EL (cell line): ENCODE measurements at places on chromosomes 6 and 20.

GRCh38 chr6:121848523-121849255, 413.2 kb downstream of the GJA1 start:
- DNase-seq = no peak

DNA sequence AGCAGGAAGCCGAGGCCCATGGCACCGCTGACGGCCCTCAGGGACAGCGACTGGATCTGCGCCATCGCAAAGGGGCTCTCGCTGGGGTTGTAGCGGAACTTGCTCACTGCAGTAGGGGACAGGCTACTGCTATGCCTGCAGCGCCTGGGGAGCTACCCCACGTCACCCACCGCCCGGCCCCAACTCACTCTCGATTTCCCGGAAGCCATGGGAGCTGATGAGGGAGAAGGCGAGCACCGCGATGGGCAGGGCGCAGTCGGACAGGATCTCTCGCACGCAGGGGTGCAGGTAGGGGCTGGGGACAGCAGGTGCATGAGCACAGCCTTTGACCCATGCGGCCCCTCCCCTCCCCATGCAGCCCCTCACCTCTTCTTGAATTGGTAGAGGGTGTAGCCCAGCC, 9.8 kb downstream of the SLC4A11 start:
- no peak for DNase-seq

- no peak for DNase-seq
Measured at GRCh38 chr6:46629691-46630090, 22.9 kb downstream of the CYP39A1 start.

DNA sequence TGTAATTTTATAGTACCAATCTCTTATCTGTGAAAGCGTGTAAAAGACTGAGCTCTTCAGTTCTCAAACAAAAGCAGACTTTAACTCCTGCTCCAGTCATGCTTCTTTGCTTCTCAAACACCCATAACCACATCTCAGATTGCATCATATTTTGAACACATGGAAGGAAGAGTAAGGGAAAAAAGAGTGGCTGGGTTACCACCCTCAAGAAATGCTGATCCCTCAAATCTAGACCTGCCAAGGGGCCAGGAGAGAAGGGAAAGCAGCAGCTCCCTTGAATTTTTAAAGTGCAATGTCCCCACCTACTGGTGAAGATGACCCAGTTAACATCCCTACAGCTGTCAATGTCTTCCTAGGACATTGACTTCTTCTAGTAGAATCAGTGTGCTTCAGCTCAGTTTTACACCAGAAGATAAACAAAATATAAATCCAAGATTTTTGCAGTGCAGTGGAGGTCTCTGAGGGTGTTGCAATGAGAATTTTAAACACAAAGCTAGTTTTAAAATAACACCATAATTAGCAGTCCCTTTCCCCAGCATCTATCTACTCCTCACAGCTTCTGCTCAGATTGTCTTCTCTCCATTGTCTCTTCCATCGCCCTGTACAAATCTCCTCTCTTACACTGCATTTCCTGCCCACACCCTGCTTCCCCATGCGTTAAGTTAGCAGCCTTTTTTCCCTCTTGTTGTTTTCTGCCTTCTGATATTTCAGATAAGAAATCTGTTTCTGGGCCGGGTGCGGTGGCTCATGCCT, 22.6 kb upstream of the HLA-DQB2 start:
- peak; percentile 59 for DNase-seq

- DNase-seq = no peak
Measured at GRCh38 chr6:112160745-112161144, 73.4 kb downstream of the FAM229B start.

GRCh38 chr20:10792291-10792690, 118.5 kb upstream of the JAG1 start:
- peak; percentile 6 for DNase-seq

- no peak for DNase-seq
Measured at GRCh38 chr20:6750438-6750837, 17.0 kb upstream of the BMP2 start.

- peak; percentile 22 for DNase-seq
Measured at GRCh38 chr20:52191916-52192718, 538 bp upstream of the ZFP64 start.

DNA sequence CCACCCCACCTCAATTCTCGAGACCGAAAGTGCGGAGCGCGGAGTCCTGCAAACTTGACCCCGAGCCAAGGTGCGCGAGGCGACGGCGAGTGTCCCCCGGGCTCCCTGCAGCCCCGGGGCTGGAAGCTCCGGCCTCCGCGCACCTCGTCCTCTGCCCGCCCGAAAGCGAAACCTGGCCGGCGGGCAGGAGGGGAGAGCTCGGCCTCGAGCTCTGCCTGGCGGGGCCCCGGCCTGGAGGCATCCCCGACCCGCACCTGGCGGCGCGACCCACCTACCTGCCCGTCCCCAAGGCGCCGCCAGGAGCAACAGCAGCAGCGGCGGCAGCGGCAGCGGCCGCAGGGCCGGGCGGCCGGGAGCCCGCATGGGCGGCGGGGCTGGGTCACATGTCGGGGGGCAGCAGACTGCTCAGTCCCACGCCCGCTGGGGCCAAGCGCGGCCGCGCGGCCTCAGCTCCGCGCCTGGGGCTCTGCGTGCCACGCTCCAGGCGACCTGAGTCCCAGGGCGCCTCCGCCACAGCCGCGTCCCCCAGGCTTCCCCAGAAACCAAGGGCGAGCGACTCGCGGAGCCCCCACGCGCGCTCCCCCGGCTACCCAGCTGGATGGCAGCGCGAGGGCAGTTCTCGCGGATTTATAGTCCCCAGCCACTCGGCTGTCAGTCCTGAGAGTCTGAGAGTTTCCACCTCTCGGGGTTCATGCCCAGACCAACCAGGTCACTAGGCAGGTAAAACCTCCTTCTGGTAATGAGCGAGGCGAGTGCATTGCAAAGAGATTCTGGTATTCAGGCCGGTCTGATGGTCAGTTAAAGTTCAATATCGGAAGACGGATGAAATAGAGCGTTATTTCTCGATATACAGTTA, at the start of gene IL20RA:
Gene IL20RA (minus strand): TSS at position 600 of the 856 bp plus-strand sequence. CDS start 237 bp downstream, at position 363.
- peak; percentile 24 for DNase-seq

DNA sequence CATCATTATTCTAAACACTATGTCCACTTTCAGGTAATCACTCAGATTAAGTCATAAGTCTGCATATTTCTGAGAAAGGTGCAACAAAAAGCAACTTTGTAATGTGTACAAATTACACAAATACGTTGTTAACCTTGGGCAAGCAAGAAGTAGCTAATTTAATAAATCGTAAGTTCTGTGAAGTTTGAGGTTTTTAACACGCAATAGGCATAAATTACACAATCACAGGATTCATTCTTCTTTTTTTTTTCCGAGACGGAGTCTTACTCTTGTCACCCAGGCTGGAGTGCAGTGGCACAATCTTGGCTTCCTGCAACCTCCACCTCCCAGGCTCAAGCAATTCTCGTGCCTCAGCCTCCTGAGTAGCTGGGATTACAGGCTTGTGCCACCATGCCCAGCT, 57.2 kb upstream of the F13A1 start:
- DNase-seq = no peak

- DNase-seq = no peak
Measured at GRCh38 chr20:55515832-55516231, 489.5 kb downstream of the CBLN4 start.

DNA sequence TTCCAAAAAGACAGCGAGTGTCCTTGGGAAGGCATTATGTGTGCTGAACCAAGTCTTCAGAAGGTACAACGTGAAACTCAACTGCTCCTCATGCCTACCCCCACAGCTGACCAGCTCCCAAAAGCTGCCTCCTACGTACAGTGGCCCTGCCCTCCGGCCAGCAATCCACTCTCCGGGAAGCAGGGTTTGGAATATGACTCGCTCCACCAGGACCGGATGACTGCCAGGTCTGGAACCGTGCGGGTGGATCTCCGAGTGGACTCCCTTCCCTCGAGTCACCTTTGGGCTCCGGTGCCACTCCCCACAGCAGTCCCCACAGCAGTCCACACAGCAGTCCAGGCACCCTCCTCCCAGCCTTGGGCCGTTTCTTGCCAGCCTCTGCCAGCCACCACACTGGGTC, 4.3 kb downstream of the ZBTB46 start:
- no peak for DNase-seq

- peak; percentile 93 for DNase-seq
Measured at GRCh38 chr6:10151144-10151915, 263.5 kb downstream of the TFAP2A start.

- peak; percentile 4 for DNase-seq
Measured at GRCh38 chr20:53216856-53217576, 244.9 kb downstream of the TSHZ2 start.

DNA sequence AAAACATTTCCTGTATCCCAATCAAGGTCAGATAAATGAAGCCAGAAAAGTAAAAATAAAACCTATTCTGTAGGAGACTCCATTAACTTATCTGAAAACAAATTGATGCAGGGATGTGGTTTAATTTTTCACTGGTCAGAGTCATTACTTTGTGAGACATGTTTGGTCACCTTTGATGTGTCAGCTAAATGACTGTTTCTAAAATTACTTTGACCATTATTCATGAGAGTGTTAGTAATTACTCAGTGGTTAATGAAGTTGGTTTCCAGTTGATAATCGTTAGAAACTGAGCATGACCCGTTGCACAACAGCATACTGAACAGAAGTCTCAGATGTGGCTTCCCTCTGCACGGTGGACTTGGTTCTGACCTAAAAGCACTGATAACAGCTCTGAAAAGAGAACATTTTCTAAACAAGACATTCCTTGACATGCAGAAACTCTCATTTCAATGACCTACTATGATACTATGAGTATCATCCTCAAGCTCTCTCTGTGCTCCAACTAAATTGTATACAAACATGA, 410.5 kb upstream of the RNF217 start:
- no peak for DNase-seq

GRCh38 chr6:147001621-147002020, 202.6 kb upstream of the STXBP5 start:
- no peak for DNase-seq

GRCh38 chr20:43717616-43717995, 9.2 kb downstream of the GTSF1L start:
- DNase-seq = no peak

- DNase-seq = no peak
Measured at GRCh38 chr6:139536751-139537617, 162.5 kb upstream of the CITED2 start.

- no peak for DNase-seq
Measured at GRCh38 chr6:135186255-135186654, 5.1 kb downstream of the MYB start.

DNA sequence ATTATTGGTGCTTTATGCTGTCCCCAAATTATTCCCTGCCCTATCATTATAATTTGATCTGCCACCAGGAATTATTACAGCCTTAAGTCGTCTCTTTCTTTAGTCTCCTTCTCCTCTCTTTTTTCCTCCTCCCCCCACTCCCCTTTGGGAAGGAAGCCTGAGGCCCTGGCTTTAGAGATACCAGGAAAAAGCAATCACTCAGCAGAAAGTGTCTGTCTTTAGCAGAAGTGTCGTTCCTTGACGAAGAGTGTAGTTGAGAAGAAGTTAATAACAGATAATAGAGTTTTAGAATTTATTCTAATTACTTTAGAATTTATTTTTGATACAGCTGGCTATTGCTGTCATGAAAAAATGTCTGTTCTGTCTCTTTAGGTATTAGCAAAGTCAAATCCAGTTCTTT, 16.5 kb downstream of the LIN28B start:
- no peak for DNase-seq

- DNase-seq = no peak
Measured at GRCh38 chr6:102411796-102412195, 1018.3 kb downstream of the GRIK2 start.

DNA sequence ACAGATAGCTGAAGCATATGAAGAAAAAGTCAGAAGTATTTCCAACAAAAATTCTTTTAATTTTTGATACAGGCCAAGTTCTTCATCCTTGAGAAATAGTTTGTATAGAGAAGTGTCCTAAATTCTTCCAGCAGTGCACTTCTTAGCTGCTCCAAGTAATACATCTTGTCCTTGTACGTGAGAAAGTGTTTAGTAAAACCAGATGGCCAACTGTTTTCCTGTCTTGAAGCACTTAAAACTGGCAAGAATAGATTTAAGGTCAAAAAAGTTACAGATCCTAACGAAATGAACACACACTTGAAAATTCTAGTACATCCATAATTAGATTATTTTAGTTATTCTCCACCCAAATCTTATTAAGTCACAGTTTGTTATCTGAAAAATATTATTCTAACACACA, 52.2 kb upstream of the HSF2 start:
- no peak for DNase-seq

GRCh38 chr6:74284284-74284683, 588.3 kb downstream of the CD109 start:
- no peak for DNase-seq

GRCh38 chr20:56237335-56237734, 11.2 kb upstream of the MC3R start:
- no peak for DNase-seq

GRCh38 chr6:46849361-46849690, 56.1 kb downstream of the MEP1A start:
- DNase-seq = no peak

DNA sequence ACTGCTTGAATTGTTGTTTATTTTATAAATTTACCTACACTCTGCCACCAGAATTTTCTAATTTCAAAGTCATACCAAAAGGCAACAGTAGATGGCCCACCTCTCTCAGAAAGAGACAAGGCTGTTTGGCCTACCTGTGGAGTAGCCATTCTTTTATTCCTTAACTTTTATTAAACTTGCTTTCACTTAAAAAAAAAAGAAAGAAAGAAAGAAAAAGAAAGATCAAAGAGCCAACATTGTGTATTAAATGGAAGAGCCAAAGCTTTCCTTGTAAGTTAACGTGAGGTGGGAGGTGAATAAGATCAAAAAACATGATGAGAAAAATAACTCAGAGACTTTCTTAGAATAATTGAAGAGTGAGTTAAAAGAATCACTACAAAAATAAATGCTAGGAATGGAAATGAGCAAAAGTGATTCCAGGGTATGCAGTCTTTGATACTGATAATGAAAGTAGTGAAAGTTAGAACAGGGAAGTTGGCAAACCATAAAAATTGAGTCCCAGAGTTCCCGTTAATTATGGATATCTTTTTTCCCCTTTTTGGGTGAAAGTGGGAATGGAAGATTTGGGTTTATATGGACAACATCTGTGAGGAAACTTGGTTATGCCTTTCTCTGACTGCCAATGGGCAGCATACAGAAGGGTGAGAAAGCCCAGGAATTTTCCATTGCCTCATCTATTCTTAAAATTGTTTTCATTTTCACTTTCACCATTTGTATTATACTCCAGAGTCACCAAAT, 35.9 kb upstream of the MYB start:
- peak; percentile 51 for DNase-seq

DNA sequence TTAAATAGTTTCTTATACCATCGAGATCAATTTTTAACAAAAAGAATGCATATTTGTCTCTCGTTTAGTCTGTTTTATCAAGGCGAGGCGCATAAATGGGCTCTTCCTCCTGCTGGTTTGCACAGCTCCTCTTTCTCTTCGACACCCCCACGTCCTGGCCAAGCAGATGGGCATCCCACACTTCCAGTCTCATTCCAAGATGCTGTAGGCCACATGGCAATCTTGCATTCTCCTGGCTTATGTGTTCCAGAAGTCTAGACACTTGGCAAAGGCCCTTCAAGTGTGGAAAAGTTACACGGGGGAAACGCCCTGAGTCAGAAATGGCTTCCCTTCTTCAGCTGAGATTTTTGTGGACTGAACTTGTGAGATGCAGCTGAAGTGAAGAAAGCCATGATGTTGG, 447.1 kb downstream of the QKI start:
- DNase-seq = no peak

GRCh38 chr20:51508780-51509179, 33.7 kb downstream of the NFATC2 start:
- no peak for DNase-seq

- DNase-seq = peak; percentile 80
Measured at GRCh38 chr6:105015482-105015881, 58.6 kb downstream of the LIN28B start.

- DNase-seq = no peak
Measured at GRCh38 chr20:64244281-64244805, 11.2 kb upstream of the PCMTD2 start.
